ENCODE measurements at places on chromosomes 5 and 9.

DNA sequence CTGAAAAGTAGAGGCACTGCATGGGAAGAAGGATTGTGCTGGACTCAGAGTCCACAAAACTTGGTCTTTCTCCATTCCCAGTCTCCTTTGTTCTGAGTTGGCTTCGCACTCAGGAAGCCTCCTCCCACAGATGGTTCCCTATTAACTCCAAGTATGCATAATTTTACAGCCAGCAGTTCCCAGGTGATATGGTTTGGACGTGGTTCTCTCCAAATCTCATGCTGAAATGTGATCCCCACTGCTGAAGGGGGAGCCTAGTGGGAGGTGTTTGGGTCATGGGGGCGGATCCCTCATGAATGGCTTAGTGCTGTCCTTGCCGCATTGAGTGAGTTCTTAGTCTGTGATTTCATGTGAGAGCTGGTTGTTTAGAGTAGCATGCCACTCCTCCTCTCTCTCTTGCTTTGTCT, 86.6 kb downstream of the FEM1C start:
- no peak for DNase-seq

GRCh38 chr5:55582256-55582655, 47.5 kb upstream of the PLPP1 start:
- DNase-seq = no peak

DNA sequence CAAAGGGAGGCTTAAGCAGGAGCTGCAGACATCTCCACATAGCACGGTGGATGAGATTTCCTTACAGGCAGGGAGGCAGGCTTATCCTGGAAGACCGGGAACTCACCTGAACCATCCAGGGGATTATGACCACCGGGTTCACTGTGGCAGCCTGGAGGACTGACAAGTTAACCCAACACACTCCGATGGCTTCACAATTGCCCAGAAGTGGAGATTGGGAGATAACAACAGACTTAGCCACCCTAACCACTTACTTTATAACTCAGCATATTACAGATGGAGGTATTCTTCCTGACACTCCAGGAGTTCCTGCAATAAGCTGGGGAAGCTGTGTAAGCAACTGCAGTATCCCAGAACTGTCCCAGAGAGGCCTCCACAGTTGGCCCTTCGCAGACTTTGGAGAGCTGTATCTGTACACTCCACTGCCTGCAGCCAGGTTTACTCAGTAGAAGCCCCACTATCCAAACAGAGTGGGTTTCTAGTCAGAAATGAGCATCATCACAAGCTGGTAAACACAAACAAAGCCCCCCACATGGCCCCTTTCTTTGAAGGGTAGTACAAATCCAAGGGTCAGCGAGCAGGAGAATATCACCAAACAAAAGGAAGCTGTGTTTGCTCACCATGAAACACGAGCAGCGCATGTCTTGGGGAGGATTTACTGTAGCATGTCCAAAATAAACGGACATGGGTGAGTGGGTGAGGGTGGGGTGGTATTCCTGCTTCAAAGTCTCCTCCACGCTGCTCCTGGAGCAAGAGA, 462.2 kb downstream of the RASEF start:
- DNase-seq = no peak

GRCh38 chr9:83281306-83282255, 218.6 kb upstream of the RASEF start:
- DNase-seq = peak; percentile 4

DNA sequence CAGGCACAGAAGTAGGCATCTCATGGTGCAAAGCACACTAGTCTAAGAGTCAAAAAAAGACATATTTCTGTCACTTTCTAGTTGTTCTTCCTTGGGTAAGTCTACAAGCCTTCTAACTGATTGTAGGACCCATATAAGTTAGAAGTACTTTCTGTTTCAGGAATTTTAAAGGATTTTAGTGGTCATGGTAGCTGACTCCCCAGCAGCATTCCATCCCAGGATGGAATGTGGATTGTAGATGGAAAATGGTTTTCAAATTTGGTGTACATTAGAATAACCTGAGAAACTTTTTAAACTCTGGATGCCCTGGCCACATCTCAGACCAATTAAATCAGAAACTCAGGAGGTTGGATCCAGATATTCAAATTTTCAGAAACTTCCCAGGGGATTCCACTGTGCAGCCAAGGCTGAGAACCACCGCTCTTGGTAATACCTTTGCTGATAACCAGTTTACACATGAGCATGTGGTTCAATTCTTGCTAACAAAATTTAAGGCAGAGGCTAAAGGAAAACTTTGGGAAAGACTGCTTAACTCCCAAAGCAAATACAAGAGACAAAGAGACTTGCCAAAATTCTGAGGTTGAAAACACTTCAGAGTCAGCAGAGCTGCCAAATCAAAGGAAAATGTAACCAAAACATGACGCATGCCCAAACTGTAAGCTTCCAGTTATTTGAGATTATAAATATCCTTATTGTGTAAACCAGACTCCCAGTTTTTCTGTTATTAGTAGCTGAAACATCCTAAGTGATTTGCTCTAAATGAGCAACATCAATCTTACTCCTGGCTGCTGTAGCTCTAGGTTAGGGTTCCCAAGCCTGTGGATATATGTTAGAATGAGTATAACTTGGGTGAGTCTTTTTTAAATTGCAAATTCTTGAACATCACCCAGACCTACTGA, 145.4 kb upstream of the MTAP start:
- no peak for DNase-seq

GRCh38 chr5:167821669-167822068, 469.8 kb upstream of the WWC1 start:
- no peak for DNase-seq

DNA sequence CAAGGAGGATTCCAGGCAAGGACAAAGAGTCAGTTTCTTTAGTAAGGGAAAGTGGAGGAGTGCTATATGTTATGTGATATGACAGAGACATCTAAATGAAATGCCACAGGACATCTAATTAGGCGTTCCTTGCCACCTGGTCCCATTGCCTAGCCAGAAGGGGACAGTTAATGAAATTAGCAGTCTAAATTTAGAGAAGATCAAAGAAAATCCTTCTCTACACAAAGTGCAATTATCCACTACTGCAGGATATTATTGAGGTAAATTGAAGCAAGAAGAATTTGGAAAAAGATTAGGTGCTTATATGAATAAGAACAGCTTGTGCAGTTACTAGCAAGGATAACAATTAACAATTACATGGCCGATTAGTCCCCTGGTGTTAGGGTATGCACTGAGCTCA, 495.3 kb upstream of the NMUR2 start:
- DNase-seq = no peak

Measured in T1000 (cell line).